AG08396 (cell line): ENCODE measurements at places on chromosomes 1 and 21.

- DNase-seq, result no peak
Observed at GRCh38 chr1:84776639-84777038, 86.4 kb upstream of the SSX2IP start.

DNA sequence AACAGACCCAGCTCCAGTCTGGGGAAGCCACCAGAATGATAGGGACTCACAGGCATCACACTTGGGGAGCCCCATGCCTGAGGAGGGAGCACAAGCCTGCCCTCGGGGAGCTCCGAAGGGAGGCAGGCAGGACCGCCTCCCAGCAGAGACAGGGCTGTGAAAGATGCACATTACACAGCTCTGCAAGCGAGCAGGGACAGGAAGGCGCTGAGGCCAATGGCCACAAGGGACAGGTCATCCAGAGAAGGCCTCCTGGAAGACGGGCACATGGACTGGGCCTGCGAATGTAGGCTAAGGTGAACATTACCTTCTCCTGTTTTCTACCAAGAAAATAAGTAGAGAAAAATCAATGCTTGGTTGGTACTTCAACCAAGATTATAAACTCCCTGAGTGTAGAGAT lies 4.2 kb downstream of the NPR1 start:
- no peak for DNase-seq

- peak; percentile 69 for DNase-seq
Observed at GRCh38 chr1:58874757-58875755, 91.2 kb upstream of the JUN start.

DNA sequence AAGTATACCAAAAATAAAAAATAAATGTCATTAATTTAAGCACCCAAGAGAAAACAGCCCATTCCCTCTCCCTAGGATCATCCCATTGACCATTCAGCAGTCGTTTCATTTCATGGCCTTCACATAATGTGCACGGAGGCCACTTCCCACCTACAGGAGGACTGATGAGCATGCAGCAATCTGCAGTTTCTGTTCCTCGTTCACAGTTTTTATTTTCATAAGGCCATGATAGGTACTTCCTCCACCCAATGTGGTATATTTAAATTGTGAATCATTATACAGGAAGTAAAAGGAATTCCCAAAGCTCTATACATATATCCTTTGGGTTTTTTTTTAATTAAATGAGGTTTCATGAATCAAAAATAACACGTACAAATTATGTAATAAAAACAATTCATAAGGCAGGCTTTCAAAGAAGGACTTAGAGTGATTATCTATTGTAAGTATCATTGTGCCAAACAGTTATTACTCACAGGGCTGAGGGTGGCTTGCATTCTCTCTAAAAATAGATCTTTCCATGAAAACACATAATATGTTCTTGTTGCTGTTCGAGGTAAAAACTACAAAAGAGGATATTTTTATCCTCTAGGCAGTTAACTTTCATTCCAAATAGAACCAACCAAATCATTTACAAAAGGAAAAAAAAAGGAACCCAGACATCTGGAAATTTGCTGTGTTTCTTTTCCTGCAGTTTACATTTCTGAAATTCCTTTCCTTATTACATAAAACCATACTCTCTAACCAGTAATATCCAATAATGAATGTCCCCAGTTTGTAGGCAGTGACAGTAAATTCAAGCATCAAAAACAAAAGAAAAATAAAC lies 27.5 kb upstream of the SLC44A3 start:
- peak; percentile 28 for DNase-seq

DNA sequence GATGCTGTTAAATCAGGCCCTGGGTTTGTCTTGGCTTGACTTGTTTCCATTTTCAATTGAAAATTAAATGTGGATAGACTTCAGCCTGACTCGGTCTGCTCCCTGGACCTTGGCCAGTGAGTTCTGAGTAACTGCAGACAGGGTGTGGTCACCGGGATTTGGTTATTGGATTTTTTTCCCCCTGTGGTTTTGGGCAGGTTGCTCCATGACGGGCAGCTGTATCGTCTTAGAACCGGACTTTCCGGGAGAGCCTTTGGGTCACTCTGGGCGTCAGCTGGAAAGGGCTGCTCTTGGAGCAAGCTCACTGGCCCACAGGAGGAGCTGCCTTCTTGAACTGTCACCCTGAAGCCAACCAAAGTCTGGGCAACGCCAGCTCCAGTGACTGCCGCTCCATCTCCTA lies 75.0 kb downstream of the CLIC6 start:
- peak; percentile 57 for DNase-seq

GRCh38 chr21:14797543-14797942 lies 251.4 kb upstream of the SAMSN1 start:
- no peak for DNase-seq

GRCh38 chr1:11654137-11654938 lies at the start of the genes FBXO2 and FBXO44:
Gene FBXO2 (minus strand): TSS chr1:11654429. CDS start chr1:11654340, 89 bp downstream.
Gene FBXO44 (plus strand): TSS chr1:11654877. CDS start chr1:11655836, 959 bp downstream.
- DNase-seq, result peak; percentile 85

GRCh38 chr1:152001631-152002584 lies 8.2 kb upstream of the S100A10 start:
- peak; percentile 79 for DNase-seq

DNA sequence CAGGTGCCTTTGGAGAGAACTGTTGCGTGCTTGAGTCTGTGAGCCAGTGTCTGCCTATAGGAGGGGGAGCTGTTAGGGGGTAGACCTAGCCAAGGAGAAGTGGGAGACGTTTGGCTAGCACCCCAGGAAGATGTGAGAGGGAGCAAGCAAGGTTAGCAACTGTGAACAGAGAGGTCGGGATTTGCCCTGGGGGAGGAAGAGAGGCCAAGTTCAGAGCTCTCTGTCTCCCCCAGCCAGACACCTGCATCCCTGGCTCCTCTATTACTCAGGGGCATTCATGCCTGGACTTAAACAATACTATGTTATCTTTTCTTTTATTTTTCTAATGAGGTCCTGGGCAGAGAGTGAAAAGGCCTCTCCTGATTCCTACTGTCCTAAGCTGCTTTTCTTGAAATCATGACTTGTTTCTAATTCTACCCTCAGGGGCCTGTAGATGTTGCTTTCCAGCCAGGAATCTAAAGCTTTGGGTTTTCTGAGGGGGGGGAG lies 2.4 kb downstream of the BTG2 start:
- DNase-seq, result no peak

GRCh38 chr1:7338439-7338838 lies 432.7 kb upstream of the VAMP3 start:
- DNase-seq, result no peak

GRCh38 chr1:158019171-158019868 lies 25.9 kb downstream of the KIRREL1 start:
- DNase-seq, result peak; percentile 78

DNA sequence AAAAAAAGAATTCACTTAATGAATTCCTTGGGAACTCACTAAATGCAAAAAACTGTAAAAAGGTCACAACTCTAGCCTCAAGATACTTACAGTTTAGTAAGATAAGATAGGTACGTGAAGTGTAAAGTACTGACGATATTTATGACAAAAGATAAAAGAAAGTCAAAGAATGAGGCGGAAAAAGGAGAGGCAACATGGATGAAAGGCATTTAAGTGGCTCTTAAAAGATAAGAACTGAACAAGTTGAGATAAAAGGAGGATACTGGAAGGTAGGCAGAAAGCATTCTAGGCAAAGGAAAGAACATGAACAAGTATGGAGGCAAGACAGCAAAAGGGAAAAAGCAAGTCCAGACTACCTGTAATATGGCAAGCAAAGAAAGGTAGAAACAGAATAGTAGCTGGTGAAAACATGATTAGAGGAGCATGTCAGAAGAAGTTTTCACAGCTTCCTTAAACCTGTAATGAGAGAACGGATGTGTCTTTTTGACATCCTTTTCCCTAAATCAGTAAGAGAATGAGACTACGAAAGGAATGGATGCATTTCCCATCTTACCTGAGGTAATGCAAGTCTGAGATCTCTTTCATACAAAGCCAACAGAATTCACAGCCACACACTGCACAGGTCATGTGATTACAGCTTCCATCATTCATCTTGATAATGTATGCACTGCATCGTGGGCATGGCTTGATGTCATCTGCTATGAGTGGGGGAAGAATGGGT lies 16.8 kb downstream of the RNF19B start:
- DNase-seq, result no peak

GRCh38 chr1:41241354-41241748 lies 755 bp downstream of the SCMH1 start:
- peak; percentile 80 for DNase-seq

DNA sequence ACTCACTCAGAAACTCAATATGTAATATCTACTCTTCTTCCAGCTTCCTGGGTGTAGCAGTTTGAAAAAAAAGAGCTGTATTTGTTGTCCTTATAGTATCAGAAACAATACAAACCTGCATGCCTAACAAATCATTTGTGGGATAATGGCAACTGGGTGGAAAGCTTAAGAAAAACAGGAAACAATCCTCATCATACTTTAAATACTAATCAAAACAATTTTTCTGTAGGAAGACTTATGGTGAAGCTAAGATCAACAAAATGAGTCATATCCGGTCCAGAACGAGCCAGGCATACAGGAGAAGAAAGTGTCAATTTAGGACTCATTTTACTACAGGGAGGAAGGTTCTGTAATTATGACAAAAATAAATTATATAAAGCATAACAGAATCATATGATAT lies 181.8 kb upstream of the ADGRL4 start:
- no peak for DNase-seq

GRCh38 chr1:41319807-41320711 lies 41.2 kb upstream of the FOXO6 start:
- no peak for DNase-seq

GRCh38 chr1:38041936-38042834 lies 4.4 kb downstream of the POU3F1 start:
- DNase-seq, result no peak

GRCh38 chr1:114214016-114214415 lies 60.3 kb upstream of the SYT6 start:
- no peak for DNase-seq
